ENCODE measurements at places on chromosomes 2 and 18.

DNA sequence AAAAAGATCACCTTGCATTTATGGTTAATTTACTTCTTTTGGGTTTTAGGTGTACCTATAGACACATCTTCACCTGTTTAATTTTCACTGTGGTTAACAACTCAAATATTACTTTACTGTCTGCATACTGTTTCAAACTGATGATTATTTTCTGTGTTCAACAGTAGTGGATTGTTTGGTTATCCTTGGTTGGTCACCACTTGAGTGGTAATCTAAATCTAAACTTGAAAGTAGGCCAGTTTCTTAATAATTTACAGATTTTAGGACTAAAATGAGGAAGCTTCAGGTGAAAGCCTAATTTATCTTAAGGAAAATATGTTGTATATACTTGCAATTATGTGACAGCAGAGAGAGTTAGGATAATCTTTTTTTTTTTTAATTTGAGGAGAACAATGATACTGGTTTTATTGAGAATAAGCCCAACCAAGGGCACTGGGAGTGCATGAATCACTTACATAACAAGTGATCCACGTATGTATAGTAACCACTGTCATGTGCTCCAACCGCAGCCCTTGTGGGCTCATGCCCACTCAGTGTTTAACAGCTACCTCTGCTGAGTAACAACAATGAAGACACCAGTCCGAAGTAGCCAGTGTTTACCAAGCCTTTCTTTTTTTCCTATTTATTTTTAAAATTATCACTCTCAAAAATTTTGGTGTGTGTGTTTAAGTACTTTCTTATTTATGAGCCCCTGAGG, 31.0 kb upstream of the WDSUB1 start:
- DNase-seq: no peak

- no peak for DNase-seq
These were observed 542.4 kb upstream of the NRP2 start for GRCh38 chr2:205139822-205140463.

DNA sequence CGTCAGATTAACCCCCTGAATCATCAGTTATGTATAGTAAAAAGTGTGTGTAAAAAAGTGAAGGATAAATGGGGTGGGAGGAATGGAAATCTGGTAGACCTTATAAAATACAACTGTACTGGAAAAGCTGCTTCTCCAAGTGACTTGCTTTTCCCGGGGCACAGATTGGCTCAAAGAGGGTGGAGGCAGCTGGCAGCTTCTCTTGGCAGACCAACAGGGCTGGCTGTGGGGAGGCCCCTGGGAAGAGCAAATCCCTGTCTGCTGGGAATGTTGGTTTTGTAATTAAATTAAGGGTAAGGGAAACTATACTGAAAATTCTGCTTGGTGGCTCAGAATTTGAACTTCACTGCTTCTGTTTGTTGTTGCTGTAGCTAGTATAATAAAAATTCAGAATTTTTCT, 154.2 kb upstream of the DLX2 start:
- DNase-seq: peak; percentile 26

DNA sequence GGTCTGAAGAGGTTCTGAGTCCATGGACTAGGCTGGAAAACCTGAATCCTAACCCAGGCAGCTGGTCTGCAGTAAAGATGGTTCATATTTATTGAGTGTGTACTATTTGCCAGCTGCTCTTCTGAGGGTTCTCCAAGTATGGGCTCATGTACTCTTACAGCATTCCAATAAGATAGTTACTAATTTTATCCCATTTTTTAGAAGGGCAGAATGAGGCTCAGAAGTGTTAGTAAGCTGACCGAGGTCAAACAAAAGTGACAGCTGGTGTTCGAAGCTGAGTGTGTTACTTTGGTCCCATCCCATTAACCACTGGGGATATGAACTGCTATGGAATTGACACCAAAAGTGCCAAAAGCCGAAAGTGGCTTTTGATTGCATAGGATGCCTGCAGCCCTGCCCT, 76.9 kb downstream of the CABLES1 start:
- DNase-seq: no peak

GRCh38 chr18:58046794-58047555, 2.9 kb downstream of the NEDD4L start:
- no peak for DNase-seq

GRCh38 chr2:129254718-129255117, 724.7 kb upstream of the RAB6C start:
- DNase-seq: no peak

DNA sequence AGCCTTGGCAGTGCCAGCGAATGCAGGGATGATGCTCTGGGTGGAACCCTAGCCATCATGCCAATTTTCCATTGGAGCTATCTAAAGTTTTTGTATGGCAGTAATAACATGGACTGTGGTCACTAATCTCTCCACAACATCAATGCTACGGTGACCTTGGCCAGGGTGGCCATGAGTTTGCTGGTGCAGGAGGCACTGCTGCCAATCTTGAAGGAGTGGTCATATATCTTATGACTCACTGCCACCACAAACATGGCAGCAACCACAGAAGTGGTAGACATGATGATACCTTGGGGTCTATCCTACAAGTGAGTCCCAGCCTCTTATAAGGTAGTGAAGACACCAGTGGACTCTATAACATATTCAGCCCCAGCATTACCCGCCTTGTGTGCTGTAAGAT, 104.6 kb downstream of the EVA1A start:
- no peak for DNase-seq

GRCh38 chr2:224466304-224466895, 64.5 kb upstream of the FAM124B start:
- no peak for DNase-seq

DNA sequence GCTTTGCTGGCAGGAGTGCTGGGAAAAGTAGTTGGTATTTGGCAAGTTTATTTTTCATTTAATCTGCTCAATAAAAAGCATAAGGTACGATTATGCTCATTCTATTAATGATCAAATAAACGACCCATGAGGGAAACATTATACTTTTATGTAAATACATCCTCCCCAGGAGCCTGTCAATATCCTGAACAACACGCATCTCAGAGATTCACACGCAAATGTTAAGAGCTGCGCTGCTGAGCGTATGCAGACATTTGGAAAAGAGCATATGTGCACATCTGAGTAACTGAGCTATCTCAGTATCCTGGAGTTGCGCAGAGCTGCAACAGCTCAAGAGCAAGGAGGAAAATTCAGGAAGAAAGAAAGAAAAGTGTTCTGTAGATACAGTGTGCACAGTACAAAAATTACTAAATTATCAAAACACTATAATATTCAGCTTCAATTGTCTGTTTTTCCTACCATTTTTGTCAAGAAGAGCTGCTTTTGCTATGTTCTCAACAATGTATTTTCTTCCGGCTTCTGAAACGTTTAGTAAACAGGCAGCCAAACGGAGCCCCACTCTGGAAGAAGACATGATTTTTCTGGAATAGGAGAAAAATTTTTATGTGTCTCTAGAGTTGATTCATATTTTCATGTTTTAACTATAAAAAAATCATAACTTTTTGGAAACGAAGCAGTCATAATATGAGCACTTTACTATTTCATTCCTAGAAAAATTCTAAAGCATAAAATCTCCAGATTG, 2.4 kb downstream of the FTCDNL1 start:
- no peak for DNase-seq
